ENCODE measurements at places on chromosomes 16 and 17.

DNA sequence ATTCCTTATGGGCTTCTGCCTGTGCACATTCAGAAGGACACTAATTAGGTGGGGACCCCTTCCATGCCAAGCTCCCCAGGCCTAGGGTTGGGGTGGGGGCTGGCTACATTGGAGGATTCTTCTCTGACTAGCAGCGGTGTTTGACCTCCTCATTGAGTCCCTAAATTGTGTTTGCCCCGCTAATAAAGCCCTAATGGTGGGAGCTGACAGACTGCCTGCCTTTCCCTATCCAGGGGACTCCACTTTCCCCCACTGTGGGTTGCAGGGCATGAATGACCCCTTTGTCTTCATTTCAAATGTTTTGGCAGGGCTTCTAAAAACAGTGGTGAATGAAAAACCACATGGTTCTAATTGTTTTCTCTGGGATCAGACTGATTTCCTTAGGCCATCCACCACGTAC lies 476.8 kb upstream of the CDH11 start:
- no peak for DNase-seq

GRCh38 chr16:58511933-58512815 lies 3.1 kb upstream of the SETD6 start:
- DNase-seq: peak; percentile 49

GRCh38 chr16:6751191-6751590 lies 581.5 kb upstream of the RBFOX1 start:
- no peak for DNase-seq

DNA sequence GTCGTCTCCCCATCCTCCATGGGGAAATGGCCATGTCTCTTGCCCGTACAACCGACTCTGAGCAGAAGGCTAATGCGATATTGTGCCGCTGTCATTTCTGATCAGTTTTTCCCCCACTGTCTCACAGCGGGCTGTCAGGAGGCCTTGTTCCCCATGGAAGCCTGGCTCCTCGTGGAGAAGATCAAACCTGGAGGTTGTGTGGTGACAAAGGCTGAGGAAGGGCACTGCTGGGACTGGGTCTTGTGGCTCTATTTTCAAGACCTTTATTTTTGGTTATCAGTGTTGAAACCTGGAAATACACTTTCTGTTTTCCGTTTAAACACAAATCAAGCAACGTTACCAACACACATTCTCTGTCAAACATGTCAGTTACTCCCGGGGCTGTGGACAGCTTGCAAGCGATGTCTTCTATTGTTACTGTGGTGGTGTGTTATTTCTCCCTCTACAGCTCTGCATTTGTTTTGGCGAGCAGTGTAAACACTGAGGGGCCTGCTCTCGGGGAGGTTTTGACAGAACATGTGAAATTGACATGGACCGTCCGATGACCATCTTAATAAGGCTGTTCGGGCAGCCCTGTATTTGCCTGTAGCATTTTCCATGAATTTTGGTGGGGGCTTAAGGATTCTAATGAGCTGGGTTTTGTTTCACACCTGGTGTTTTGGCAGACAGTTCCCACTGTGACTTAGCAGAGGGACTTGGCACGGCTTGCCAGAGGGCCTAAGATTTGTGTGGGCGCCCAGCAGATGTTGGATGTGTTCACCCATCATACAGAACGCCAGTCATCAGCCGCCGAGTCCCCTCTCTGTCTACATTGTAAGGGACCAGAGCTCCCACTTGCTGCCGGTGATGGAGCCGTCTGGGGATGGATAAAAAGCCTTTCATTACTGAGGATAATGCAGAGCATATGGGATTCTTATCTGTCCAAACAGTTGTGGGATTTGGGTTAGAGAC lies 12.5 kb downstream of the RBFOX1 start:
- no peak for DNase-seq

DNA sequence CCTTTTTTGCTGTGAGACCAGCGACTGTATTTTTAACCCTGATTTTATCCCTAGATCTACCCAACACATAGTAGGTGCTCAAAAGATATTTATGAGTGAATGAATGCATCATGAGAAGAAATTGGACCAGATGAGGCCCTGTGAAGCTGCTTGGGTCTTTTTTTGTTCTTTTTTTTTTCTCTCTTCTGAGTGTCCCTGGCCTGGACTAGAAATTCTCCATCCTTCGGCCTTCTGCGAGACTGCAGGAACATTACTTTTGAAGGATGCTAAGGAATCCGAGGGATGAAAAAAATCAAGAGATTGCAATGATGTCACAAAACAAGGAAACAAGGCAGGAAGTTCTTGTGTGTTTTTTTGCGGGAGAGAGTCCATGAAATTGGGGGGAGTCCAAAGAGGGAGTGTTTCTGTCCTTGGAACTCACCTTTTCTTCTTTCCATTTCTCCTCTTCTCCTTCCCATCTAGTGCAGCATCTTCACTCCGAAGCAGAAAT lies 560 bp upstream of the RUSF1 start:
- peak; percentile 42 for DNase-seq

GRCh38 chr16:66144641-66145040 lies 221.8 kb upstream of the CDH5 start:
- no peak for DNase-seq

GRCh38 chr16:23515881-23516280 lies 5.6 kb upstream of the GGA2 start:
- DNase-seq: no peak

DNA sequence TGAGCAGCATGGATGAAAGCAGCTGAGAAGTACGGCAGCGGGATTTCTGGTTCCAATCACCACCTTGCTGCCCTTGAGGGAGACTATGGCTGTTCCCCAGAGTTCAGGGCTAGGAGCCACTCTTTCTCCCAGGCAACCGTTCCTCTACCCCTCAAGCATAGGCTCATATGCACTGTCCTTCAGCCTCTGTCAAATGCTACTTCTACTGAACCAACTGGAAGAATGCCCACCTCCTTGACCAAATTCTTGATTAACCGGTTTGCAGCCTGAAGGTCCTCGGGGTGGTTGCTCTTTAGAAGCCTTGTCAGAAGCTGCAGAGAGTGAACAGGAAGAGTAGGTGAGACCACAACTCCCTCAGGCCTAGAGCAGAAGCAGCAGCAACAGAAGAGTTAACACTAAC lies 23.8 kb downstream of the GGA2 start:
- DNase-seq: no peak

DNA sequence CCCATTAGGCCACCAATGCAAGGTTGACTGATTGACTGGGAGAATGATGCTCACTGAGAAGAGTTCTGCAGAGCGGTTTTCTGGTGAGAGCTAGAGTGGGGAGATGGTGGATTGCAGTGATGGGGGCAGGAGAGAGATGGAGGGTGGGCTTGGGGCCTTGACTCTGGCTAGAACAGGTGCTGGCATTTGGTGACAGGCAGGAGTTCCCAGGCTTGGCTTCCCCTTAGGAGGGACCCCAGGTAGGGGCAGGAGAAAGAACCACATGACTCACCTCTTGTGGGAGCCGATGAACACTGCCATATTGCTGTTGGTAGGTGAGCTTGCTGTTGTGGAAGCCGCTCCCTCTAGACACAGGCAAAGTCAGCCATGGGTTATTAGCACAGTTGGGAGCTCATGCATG lies 8.0 kb downstream of the CD300LB start:
- no peak for DNase-seq

GRCh38 chr17:79965806-79966205 lies 69.9 kb downstream of the TBC1D16 start:
- DNase-seq: no peak

DNA sequence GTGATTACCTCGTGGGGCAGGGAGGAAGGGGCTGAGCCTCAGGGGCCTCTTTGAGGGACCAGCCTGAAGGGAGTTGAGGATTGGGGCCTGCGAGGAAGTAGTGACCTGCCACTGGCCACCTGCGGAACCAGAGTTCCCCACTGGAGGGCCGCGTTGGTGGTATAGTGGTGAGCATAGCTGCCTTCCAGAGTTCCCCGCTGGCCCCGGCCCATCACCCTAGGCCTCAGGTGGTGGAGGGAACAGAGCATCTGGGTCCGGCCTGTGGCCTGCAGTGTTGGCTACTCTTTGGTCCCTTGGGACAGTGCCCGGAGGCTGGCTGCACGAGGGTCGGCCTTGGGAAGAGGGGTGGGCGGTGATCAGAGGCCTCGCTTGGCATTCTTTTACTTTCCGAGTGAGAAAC lies 20.5 kb downstream of the MGAT5B start:
- DNase-seq: no peak

- DNase-seq: no peak
Measured at GRCh38 chr16:75197522-75198134, 9.3 kb downstream of the CTRB2 start.

DNA sequence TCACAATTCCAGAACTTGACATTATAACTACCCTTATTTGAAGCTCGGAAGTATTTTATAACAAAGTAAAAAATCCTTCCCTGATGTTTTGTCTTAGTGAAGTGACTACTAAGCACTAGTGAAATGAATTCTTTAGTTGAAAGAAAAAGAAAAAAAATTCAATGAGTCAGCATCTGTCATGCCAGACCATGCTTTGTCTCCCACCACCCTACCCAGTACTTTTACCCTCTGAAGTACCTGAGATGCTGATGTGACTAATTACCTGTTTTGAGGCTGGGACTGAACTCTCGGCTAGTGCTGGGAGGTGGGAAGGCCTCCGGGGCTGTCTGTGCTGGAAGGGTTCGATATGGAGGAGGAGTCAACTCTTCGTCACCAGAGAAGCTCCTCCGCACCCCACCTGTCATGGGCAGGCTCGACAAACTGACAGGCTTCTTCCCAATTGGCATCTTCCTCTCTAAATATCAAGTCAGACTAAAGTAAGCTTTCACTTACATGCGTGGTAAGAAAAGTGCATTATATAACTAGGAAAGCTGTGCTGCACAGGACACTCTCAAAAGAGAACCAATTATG lies 19.6 kb downstream of the NME2 start:
- no peak for DNase-seq
